ENCODE measurements at places on chromosomes 2 and 18.

GRCh38 chr2:130241041-130241707 is 42.9 kb upstream of the TUBA3E start:
- DNase-seq: no peak

- no peak for DNase-seq
Observed at GRCh38 chr2:233456111-233456510, 101.8 kb downstream of the DGKD start.

- DNase-seq: no peak
Observed at GRCh38 chr2:154771664-154772284, 73.3 kb downstream of the KCNJ3 start.

DNA sequence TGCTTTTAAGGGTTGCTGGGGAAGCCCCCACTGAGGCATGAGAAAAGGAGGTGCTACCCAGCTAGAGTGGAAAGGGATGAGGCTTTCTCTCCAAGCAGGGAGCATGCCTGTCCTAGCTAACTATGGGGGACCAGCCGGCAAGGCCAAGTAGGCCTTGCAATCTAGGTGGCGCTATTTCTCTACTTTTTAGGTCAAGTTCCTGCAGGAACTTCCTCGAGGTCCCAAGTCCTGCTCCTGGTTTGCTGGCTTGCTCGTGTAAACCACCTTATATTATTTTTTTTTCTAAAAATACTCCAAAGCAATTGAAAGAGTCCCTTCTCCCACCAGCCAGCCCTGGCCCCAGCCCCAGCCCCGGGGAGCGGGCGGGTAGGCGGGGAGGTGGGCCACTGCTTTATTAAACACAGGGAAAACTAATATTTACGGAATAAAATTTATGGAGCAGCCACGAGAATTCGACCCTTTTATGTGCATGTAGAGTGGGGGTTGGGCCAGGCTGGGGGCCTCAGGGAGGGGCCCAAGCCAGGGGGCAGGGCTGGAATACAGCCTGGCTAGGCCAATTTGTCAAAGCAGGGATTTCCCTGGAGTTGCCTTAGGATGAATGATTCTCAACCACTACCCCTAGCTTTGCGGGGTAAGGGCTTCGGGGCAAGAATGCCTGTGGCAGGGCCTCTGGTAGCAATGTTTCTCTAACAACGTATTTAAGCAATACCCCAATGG is 12.8 kb upstream of the IHH start:
- DNase-seq: no peak

- peak; percentile 91 for DNase-seq
Observed at GRCh38 chr2:241443486-241444223, 64.7 kb downstream of the STK25 start.

DNA sequence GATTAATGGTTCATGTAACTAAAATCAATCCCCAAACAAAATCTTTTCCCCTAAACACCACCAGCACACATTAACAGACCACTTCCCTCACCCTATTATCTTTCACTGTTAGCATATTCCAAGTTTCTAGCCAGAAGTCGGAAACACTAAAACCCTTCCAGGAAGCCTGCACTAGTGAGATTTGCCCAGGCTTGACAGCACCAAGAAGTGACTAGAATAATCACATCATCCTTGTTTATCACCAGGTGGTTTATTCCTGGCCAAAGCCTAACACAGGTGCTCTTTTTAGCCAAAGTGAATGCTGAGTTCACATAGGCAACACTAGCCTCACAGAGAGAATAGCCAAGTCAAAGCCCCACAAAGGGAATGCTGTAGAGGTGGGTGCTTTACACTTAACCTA is 221.2 kb upstream of the HNRNPA3 start:
- no peak for DNase-seq

DNA sequence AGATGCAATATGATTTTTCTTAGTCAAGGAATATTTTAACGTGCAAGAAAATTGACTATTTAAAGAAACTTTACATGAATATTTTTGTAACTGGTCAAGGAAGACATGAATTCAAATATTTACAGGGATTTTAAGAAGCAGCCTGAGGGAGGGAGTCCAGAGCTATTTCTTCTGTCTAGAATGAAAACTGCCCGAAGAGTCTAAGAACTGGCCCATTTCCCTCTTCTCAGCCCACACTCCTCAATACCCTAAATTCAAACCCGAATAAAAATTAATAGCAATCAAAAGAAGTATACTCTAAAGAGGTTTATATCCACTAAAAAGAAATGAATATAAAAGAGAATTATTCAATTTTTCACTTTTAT is 6.5 kb upstream of the NDUFV2 start:
- no peak for DNase-seq

- no peak for DNase-seq
Observed at GRCh38 chr2:127620866-127621265, 25.1 kb upstream of the GPR17 start.

GRCh38 chr2:116319935-116320334 is 1494.6 kb upstream of the DDX18 start:
- no peak for DNase-seq

GRCh38 chr2:62801110-62801509 is 95.6 kb downstream of the EHBP1 start:
- no peak for DNase-seq

DNA sequence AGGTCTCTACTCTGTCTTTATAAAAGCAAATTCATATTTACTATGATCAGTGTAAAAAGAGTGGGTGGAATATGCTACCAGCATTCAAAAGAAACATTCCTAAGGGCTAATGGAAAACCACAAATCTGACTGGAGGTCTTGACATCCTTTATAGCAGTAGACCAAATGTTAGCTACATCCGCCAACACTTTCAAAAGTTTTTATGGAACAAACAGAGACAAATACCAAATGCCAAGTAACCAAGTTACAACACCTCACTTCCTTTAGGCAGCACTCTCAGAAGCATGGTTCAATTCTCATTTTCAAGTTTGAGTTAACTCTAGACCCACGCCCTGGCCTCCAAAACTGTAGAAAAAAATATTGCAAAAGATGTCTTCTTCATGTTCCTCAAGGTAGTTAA is 78.3 kb upstream of the SETBP1 start:
- no peak for DNase-seq

GRCh38 chr2:212958757-212959295 is 192.6 kb downstream of the IKZF2 start:
- DNase-seq: no peak

- DNase-seq: no peak
Observed at GRCh38 chr18:12029786-12030584, 48.7 kb downstream of the IMPA2 start.

- no peak for DNase-seq
Observed at GRCh38 chr18:58339890-58340289, 289.0 kb downstream of the ALPK2 start.

DNA sequence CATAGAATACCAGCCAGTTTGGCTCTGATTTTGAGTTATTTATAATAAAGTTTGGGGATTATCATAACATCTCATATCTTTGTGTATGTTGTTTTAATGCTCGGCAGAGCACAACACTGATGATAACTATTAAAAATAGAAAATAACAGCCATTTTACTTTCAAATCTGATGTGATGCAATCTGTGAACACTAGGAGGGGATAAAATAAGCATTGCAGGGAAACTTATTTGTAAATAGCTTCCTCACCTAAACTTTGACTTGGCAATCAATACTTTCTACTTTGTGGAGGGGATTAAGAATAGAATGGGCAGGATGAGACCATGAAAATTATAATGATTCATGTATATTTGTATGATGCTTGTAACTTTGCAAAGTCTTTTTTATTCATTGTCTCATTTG is 54.4 kb downstream of the USP14 start:
- no peak for DNase-seq

- DNase-seq: no peak
Observed at GRCh38 chr18:55777666-55778304, 189.8 kb upstream of the TCF4 start.

DNA sequence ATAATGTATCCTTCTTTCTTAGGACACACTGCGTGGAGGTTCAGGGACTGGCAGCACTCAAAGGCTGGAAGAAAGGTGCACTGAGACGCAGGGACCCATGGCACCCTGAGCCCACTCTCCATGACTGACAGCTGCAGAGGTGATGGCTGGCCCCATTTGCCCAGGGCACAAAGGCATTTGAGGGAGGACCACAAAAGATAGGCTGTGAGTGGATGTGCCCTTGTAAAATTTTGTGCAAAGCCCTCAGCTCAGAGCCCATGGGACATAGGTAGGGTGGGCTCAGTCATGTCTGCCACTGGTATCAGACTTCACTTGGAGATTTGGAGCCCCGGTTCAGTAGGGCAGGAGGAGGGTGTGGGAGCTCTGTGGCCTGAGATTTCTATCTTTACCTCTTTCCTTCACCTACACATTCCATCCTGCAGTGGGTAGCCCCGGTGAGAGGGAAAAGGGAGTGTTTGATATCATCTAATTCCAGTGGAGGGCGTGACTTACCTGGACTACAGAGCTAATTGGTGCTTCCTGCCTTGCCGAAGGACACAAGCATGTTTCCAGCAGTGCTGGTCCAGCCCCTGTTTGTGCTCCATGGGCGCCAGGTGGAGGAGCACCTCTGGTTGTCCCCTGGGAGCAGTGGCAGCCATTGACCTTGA is 312.2 kb downstream of the EN1 start:
- DNase-seq: no peak

DNA sequence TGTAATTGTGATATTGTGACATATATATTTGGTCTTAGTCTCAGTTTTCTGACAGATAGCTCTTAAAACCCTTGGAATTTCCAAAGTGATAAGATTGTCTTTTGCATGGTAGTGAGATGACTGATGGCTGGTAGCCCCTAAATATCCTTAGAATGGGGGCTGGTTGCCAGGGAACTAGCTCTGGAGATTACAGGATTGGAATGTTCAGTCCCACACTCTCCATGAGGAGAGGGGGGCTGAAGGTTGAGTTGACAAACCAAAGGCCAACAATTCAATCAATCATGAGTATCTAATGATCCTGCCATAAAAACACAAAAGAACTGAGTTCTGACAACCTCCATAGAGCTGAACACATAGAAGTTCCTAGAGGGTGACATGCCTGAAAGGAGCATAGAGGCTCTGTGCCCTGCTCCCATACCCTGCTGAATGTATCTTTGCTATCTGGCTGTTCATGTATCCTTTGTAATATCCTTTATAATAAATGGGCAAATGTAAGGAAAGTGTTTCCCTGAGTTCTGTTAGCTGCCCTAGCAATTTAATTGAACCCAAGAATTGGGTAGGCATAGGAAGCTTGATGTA is 1680.3 kb upstream of the PIK3C3 start:
- no peak for DNase-seq

GRCh38 chr2:37211939-37212338 is 15.6 kb downstream of the CEBPZOS start:
- DNase-seq: no peak

GRCh38 chr18:27899893-27900292 is 277.0 kb downstream of the CDH2 start:
- DNase-seq: no peak

DNA sequence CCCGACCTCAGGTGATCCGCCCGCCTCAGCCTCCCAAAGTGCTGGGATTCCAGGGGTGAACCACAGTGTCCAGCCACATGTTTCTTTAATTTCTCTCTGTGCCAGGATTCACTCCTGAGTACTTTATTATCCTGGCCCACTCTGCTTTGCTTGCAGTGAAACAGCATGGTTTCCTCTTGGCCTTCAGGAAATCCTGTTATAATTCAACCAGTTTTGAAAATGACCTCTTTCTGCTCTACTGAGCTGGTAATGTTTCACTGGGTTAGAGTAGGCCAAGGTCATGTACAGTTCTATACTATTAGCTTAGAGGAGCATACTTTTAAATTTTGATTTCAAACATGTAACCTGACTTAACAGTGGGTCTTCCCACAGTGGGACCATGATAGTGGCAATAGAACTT is 90.6 kb upstream of the PELI1 start:
- no peak for DNase-seq

- no peak for DNase-seq
Observed at GRCh38 chr2:109619032-109619615, 5.0 kb downstream of the SOWAHC start.

DNA sequence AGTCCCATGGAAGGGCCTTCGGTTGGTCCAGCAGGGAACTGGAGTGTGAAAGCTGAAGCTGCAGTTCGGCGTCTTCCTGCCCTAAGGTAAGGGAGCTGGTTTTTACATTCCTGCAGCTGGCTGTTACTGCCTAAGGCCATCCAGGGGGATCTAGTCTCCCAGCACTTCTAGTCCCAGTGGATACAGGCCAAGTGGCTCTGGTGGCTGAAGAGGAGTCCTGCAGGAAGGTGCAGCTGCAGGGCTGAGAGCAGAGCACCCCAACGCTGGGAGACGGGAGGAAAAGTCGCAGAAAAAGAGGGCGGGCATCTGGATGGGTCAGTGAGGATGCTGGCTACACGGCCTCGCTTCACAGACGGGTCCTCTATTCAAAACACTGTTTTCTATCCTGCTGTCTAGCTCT is 225.0 kb upstream of the HS6ST1 start:
- no peak for DNase-seq
